GM13977 (cell line): ENCODE measurements at places on chromosomes 6 and 20.

DNA sequence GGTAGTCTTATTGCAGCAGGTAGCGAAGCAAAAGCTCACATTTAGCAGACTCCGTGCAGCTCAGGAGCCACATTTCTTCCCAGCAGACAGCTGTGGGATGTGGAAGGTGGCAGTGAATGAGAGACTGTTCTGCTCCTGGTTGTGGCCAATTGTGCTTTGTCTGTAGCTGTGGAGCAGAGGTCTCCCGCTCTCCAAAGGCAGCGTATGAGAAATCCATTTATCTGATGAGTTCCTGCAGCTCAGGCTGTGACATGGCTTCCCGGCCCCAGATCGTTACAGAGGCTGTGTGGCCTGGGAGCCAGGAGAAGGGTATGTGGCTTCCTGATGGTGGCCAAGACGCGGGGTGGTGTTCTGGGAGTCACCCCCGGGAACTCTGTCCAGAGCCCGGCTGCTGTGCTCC, 64.5 kb upstream of the KIF16B start:
- DNase-seq: no peak

DNA sequence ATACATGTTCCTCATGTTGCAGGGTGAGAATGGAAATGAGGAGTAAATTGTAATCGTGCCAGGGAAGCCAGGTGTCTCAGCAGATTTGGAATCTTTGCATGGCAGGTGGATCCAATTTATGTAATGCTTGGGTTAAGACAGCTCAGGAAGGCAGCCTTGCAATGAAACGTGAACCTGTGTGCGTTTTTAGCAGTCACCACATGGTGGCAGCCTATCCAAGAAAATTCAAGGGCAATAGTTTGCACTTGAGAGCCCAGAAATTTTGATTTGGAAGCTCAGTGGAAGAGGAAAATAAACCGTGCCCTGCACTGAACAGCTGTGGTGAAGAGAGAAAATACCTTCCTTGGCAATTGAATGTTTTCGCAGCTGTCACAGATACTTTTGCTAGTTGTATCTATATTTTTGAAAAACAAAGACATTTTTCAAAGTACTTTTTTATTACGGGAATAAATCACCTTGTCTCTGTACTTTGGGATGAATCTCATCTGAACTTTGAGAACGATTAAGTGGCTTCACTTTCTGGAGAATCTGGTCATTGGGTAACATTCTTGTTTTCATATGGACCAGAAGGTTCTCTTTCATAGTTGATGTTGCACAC, 26.5 kb downstream of the MTHFD1L start:
- peak; percentile 35 for DNase-seq

GRCh38 chr20:61924858-61925554, 140.7 kb downstream of the TAF4 start:
- no peak for DNase-seq

GRCh38 chr6:159646733-159647132, 46.3 kb downstream of the SOD2 start:
- no peak for DNase-seq

- no peak for DNase-seq
Observed at GRCh38 chr20:6558341-6558740, 209.1 kb upstream of the BMP2 start.

GRCh38 chr6:2247664-2248063, 2.3 kb upstream of the GMDS start:
- DNase-seq: no peak

DNA sequence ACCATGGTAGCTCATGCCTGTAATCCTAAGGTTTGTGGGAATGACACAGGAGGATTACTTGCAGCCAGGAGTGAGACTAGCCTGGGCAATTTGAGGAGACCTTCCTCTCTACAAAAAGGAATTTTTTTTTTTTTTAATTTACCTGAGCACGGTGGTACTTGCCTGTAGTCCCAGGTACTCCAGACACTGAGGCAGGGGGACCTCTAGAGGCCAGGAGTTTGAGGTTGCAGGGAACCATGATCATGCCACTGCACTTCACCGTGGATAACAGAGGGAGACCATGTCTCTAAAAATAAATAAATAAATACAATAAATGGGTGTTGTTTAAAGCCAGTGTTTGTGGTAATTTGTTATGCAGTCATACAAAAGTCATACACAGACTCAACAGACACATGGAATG, 2.4 kb upstream of the HLA-F start:
- no peak for DNase-seq

DNA sequence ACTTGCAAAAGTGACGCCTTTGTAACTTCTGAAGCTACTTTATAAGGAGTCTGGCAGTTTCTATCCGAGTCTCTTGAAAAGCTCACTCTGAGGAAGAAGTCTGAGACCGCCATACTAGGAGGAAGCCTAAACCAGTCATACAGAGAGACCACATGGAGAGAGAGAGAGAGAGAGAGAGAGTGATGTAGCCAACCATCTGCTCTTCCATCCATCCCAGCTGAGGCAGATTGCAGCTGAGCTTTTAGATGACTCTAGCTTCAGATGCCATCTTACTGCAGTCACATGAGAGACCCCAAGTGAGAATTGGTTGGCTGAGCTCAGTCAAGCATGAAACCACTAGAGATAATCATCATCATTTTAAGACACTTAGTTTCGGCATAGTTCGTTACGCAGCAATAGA, 15.0 kb upstream of the DTNBP1 start:
- no peak for DNase-seq

DNA sequence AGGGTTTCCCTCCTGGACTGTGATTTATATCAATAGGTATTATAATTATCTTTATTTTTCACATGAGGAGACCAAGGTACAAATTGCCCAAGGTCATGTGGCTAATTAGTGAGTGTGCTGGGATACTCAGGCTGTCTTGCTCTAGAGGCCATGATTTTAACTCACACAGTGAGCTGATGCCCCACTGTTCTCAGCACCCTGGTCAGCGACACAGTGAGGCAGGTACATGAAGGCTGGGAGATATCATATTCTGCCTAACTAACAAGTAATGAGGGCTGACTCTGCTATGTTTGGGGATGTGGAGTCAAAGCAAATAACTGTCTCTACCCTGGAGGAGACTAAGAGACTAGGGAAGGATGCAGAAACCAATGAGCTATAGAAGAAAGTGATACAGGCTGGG, 501.1 kb downstream of the PTPRT start:
- no peak for DNase-seq

DNA sequence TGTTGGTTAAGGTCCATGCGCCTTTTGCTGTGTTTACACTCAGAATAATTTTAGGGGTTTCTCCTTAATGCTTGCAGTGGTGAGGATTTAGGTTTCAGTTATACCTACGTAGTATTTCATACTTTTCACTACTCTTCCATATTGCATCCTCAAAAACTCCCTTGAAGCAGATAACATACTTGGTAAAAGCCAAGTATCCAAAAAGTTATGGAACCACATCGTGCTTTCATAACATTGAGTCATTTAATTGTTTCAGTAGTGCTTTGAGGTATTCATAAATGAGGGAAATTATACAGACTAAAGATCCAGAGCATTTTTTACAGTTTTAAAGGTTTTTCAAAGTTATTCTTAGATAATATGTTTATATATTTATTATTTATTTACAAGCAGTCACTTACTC, 4.0 kb upstream of the ATXN1 start:
- no peak for DNase-seq

GRCh38 chr6:159691133-159691962, 1.7 kb downstream of the SOD2 start:
- DNase-seq: peak; percentile 65

- no peak for DNase-seq
Observed at GRCh38 chr20:62688855-62689460, 19.7 kb upstream of the NTSR1 start.

DNA sequence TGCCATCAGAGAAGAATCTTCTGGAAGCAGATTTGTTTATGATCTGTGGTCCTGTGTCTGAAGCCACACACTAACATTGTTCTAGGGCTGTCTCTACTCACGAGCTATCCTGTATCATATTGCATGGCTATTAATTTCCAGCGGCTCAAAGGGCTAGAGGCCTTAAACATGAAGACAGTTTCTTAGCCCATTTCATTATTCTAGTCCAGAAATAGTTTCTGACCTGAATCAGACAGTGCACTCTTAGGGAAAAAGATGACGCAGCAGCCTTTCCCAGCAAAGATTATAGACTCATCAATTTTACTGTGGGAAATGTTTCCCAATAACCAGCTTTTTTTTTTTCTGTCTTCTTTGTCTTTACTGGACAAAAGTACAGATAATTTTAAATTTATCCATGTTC, 105.3 kb upstream of the SUPT3H start:
- DNase-seq: no peak

DNA sequence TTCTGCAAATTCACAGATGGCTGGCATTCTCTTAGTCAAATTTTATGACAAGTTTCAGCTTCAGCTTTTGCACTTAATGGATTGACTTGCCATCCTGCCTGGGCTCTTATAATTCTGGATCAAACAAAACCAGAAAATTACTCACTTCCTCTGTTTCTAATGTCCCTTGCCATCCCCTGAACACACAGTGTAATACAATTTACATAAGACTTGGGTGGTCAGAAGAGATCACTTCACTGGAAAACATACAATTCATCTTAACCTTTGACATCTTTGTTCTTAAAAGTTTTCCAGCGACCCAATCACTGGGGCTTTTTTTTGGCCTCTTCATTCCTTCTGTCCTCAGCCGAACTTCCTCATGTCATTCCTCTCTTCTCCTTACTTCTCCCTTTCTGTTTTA, 199.0 kb downstream of the ARHGAP18 start:
- DNase-seq: no peak

DNA sequence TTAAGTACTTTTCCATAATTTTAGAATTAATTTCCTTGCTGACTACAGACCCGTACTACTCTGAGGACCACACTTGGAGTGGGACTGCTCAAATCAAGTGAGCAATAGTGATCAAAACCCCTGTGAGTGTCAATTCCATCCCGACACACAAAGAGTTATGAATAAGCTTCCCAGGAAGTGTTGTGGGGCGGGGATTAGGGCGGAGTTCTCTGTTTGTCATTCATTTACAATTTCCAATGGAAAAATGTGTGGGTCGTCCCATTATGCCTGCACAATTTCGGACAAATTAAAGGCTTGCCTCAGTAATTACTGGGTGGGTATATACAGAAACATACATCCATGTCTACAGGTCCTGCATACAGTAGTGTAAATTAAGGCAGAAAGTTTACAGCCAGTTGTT, 84.2 kb downstream of the ISM1 start:
- no peak for DNase-seq
